ENCODE measurements at places on chromosomes 12 and 14.

GRCh38 chr14:48723841-48724495 lies 862.2 kb downstream of the RPS29 start:
- no peak for DNase-seq

DNA sequence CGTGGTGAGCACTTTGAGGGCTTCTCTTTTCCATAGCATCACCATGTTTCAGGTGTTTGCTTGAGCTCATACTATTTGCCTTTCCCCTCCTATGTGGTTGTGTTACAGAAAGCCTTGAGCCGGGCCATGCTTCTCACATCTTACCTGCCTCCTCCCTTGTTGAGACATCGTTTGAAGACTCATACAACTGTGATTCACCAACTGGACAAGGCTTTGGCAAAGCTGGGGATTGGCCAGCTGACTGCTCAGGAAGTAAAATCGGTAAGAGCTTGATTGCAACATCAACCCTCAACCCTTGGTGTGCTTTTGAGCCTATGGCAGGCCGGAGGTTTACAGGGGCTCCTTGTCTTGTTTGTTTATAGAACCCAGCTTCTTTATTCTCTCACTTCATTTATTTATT lies 8.1 kb downstream of the LETMD1 start:
- no peak for DNase-seq

DNA sequence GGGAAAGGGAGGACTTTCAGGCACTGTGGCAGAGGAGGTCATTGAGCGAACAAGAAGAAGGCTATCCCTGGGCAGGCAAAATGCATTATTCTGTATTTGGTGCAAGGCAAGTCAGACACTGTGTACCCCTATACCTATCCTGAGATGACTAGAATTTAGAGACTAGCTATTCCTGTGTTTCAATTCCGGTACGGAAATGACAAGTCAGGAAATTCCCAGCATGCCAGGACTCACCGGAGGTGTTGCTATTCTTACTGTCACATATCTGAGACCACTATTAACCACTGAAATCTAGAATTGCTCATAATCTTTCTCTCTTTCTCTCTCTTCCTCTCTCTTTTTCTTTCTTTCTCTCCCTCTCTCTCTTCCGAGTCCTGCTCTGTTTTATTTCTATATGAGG lies 297.1 kb downstream of the PDZRN4 start:
- no peak for DNase-seq

DNA sequence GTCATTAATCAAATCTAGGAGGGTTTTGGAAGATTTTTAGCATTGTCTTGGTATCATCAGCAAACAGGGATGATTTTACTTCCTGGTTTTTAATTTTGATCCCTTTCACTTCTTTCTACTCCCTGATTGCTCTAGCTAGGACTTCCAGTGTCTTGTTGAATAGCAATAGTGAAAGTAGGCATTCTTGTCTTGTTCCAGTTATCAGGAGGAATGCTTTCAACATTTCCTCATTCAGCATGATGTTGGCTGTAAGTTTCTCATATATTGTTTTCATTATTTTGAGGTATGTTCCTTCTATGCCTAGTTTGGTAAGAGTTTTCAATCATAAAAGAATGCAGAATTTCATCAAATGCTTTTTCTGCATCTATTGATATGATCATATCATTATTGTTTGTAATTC lies 244.2 kb upstream of the CLEC14A start:
- no peak for DNase-seq

DNA sequence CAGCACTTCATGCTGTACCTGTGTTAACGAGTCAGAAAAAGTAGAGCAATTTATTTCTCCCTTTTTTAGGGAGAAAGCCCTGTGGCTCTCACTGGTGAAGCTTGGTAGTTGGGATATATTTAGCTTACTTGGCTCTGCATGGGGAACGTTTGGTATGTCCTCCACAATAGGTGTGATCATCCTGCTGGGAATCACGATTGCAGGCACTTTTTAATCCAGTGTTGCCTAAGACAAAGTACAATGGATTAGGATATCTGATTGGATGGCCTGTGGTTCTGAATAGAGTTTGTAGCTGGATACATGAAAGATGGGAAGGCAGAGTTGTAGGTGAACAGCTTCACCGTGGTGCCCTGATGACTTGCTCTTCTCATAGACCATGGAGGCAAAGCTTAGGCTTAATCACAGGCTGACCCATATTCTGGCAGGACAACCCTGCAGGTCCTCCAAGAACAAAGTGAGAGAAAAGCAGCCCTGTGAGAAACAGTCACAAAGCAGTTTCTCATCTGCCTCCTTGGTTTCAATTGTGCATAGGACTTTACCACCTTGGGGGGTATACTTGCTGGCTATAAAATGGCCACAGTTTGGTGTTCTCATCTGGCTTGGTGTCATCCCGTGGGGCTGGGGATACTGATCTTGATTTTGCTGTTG lies 7.5 kb downstream of the RESF1 start:
- no peak for DNase-seq

DNA sequence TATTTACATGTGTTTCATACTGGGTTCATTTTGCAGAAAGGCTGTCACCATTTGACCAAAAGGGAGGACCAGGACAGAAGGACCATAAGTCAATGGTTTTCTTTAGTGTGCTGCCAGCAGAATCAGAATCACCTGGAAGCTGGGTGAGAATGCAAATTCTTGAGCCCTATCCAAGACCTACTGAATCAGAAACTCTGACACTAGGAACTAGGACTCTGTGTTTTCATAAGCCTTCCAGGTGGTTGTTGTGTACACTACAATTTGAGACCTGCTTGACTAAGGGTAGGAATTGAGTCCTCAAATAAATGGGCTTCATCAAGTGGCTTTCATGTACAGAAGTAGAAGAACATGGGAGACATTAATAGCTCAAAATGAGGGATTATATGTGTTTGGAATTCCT lies 32.2 kb downstream of the PDE6H start:
- no peak for DNase-seq

DNA sequence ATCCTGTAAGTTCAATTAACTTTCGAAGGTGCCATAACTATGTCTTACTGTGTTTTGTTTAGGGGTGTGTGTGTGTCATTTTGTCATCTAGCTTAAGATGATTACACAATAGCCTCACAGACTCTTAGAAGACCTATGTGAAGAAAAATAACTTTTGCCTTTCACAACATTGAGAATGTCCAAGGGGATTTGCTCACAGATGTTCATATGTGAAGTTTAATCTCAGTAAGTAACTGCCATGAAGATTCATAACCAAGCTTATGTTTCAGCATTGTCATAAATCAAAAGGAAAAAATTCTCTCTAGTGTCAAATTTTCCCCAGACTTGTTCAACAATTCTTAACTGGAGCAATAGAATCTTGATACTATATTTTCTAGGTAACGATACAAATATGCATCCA lies 226.1 kb upstream of the PRKD1 start:
- no peak for DNase-seq

DNA sequence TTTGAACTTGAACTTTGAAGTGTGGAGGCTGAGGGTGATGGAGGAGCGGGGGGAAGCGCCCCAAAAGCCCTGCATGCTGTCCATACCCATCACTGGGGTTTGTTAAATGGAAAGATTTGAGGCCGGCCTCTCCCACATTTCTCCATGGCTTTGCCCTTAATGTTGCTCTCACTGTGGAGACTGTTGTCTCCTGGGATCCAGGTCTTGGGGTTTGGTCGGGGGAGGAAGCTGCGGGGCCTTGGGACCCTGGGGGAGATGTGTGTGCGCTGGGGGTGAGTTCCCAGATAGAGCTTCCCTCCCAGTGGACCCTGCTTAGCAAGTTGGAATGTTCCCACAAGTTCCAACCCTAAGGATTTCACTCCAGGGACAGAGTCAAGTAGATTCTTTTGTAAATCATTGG lies 28.0 kb upstream of the LRTM2 start:
- DNase-seq: no peak

DNA sequence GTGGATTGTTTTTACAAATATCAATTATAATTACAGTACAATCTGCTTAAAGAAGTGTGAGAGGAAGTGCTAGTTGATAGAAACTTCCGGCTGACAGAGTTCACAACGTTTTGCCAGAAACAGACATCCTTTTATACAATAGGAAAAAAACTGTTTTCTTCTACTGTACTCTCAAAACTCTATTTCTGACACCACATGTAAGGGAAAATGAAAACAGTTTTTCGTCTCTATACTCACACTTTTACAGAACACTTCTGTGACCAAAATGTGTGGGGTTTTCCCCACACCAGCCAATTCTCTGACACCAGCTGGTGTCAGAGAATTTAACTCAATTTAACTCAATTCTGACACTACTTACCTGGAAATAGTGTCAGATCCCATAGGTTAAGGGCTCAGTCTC lies 24.2 kb upstream of the HIF1A start:
- no peak for DNase-seq

All from stimulated activated CD4-positive, alpha-beta T cell treated with anti-CD3 and anti-CD28 coated beads, TNF-alpha, amount 100 ng/mL, for 1 hour (primary cell).